ENCODE measurements at places on chromosomes 11 and 22.
A peak's percentile ranks its signal among the peaks of the same experiment; 100 is the strongest.

GRCh38 chr11:64715756-64716472 lies 7.1 kb downstream of the NRXN2 start:
- no peak for DNase-seq

GRCh38 chr11:47408598-47409439 lies 429 bp downstream of the SLC39A13 start:
- no peak for DNase-seq

GRCh38 chr11:113885897-113886296 lies 10.5 kb upstream of the USP28 start:
- DNase-seq, result no peak

- no peak for DNase-seq
Measured at GRCh38 chr22:39264349-39265038, 19.7 kb upstream of the PDGFB start.

DNA sequence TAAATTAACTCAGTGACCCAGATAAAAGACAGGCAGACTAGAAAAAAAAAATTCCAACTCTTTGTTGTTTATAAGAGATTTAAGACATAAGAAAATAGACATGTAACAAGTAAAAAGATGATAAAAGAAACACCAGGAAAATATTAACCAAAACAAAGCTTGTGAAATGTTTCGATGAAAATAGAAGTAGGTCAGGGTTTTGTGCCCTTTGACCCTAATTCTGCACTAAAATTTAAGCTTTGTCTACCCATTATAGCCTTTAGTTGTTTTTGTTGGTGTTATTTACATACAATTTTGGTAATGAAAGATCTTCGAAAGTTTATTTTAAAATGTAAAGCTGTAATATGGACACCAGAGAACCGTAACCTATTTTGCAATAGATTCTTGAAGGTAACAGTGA lies 75.7 kb downstream of the LRRC4C start:
- DNase-seq, result no peak

DNA sequence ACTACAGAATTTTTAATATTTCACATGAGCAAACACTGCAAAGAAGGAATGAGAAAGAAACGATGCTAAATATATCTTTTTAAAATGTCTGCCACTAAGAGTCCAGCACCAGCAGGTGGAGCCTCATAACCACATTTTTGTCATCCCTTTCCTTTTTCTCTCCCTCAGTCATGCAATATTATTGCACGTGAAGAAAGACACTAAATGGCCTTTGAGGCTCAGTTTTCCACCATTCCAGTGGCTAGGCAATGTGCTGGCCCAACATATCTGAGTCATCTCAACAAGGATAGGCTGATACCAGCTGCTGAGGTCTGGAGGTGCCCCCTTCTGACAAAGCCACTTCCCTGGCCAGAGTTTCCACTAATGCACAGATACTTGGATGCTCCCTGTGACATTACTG lies 1.8 kb downstream of the ALKBH8 start:
- DNase-seq, result peak; percentile 37

DNA sequence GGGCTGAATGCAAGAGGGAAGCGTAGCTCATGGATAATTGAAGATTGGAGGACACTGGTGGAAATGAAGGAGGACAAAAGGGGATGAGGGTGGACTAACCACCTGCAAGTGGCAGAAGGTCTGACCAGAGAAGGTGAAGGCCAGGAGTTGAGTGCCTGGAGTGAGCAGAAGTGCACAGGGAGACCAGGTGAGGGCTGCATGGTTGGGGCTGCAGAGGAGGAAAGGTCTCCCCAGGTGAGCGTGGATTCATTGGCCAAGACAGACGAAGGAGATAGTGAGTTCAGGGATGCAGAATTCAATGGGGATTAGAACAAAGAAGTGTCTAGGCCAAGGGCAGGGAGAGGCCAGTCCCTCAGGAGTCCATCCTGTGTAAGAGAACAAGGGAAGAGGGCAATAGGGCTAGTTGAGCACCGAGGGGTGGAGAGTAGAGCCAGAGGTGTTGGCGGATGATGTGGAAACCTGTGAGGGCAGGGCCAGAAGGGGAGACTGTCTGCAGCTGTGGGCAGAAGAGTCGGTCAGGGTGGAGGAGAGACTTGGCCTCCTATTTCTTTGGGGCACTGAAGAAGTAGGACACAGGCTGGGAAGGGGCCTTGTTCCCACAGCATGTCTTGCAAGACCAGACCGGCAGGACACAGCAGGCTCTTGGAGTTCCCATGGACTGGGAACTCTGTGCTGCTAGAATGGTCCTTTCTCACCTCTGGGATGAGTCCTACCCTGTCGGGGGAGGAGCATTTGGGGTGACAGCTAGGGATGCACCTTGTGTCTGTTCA lies 6.7 kb downstream of the TRIM29 start:
- no peak for DNase-seq

GRCh38 chr11:96781082-96781481 lies 391.3 kb downstream of the JRKL start:
- DNase-seq, result no peak

GRCh38 chr11:109862835-109863234 lies 230.4 kb upstream of the ZC3H12C start:
- no peak for DNase-seq

DNA sequence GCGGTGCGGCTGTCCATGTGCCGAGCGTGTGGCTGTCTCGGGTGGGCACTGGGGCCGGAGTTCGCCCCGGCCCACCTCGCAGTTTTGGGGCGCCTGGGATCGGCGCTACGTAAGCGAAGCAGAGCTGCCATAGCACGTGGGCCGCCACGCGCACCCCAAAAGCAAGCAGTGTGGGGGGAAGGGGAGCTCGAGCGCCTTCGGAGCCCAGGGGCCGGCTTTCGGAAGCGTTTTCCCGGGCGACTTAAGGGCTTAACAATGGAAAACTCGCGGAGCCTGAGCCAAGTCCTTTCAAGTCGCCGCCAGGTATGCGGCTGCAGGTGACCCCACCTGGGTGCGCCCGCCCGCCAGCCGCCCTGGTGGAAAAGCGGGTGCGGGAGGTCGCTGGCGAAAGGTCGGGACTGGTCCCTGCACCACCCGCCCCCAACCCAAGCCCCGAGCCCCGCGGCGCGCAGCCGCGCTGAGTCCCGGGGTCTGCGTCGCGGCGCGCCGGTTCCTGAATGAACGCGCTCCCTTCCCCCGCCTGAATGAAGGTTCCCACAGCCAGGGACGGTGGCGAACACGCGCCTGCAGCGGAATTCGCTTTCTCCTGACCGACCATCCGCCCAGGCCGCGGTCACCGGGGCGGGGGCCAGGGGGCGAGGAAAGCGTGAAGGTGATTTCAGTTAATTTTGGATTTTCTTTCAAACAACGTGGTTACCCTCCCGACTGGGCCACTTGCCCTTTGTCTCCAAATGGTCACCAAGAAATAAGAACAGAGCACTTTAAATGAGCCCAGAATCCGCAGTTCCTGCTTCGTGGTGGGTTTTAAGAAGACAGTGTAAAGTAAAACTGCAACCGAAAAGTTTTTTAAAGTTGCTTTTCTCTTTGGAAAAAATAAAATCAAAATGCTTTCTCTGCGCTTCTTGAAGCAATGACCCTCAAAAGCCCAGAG lies 2.8 kb upstream of the CCND1 start:
- no peak for DNase-seq

GRCh38 chr11:134485316-134485715 lies 73.3 kb upstream of the B3GAT1 start:
- no peak for DNase-seq

DNA sequence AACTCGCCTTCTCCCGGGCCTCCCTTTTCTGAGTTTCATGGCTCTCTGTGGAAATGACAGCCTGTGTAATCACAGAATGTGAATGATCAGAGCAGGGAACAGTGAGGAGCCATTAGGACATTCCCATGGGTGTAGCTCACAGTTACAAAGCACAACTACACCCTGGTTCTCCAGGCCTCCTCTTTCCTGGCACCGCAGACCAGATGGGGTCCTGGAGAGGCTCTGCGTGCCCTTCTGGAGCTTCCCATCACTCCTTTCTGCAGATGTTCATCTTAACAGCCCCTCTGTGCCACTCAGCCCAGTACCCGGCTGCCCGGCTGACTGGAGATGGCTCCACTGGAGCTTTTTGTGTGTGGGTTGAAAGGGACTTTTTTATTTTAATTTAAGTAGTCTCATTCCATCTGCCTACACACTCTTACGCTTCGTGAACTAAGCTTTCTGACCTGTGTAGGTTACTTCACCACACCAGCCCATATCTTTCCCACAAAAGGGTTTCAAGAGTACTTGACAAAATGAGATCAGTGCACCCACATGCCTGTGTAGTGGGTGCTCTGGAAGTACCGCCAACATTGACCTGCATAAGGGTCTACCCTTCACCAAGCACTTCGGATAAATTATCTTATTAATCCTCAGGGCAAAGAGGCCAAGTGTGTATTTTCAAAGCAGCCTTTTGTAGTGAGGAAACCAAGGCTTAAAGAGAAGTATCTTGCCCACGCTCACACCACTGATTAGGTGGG lies 29.8 kb downstream of the SREBF2 start:
- DNase-seq, result no peak

GRCh38 chr22:36457688-36458450 lies 23.6 kb downstream of the TXN2 start:
- DNase-seq, result no peak

DNA sequence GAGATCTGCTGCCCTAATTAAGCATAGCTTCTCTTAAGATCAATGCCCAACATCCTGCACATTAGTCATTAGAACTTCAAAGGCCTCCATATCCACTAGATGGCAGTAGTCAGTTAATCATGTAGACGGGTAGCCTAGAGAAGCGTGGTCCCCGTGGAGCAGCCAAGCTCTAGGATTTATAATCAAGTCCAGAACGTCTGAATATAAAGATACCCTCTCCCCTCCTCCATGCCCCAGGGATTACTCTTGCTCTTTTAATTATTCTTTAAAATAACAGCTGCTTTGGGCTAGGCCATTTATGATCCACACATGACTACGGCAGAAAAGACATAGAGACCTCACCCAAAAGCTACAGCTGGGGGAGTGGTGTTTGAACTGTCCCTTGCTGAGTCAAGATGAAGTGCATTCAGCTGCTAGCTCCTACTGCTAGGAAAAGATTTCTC lies 327.6 kb upstream of the PLET1 start:
- peak; percentile 58 for DNase-seq

- DNase-seq, result no peak
Measured at GRCh38 chr11:17019232-17019631, 5.0 kb upstream of the PLEKHA7 start.

GRCh38 chr11:111355956-111356659 lies 23.0 kb downstream of the POU2AF1 start:
- DNase-seq, result no peak
